Type B pancreatic cell (in vitro differentiated cells): ENCODE measurements at places on chromosomes 7 and 10.

- no peak for DNase-seq
Measured at GRCh38 chr7:95584769-95585425, 11.4 kb downstream of the PDK4 start.

- no peak for DNase-seq
Measured at GRCh38 chr7:66779669-66780409, 39.3 kb downstream of the RABGEF1 start.

DNA sequence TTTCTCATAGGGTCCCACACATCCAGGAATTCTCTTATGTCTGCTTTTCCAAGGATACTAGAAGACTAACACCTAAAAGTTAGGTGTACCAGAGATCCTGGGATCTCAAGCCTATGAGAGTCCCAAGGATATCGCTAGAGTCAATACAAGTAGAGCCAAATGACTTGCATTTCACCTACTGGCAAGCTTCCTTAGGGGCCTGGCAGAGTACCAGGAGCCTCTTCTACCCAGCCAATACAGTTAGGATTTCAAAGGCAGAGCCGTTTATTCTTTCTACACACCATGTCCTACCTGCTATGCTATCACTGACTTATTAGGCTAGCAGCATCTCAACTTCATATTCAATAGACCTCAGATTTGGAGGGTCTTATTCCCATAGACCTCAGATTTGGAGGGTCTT, 53.5 kb upstream of the UNC5B start:
- no peak for DNase-seq

DNA sequence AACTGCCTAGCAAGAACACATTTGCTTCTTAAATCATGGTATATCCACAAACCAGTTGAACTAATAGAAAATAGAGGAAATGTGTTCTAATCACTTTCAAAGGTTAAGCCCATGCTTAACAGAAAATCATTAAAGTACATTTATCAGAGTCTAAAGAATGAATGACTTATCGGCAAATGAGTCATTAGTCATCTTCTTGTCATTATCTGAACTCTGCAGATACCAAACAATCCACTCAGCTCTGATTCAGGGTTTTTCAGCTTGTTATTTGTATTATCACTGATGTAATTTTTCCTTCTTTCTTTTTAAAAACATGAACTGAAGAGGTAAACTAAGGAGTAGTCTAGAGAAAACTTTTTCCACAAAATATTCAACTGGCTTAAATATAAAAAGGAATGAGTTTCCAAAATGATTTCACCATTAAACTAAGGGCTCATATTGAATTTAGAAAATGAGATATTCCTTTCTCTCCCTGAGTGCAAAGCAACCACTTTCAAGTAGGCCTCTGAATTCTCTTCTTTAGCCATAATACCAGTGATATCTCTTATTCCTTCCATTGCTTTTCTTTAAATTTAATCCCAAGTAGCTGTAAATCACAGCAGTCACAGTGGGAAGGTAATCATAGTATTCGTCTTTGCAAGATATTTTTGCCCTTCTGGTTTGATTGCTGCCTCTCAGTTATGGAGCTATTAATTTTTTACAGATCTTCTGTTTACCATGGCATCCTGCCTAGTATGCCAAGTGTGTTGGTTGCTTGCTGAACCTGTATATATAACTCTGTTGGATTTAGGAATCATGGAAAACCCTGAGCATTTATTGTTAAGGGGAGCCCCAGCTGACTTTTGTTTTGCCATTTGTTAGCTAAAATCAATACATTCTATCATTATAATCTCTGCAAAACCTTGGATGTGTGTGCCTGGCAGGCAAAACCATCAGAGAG, 125.1 kb downstream of the THSD7A start:
- no peak for DNase-seq

DNA sequence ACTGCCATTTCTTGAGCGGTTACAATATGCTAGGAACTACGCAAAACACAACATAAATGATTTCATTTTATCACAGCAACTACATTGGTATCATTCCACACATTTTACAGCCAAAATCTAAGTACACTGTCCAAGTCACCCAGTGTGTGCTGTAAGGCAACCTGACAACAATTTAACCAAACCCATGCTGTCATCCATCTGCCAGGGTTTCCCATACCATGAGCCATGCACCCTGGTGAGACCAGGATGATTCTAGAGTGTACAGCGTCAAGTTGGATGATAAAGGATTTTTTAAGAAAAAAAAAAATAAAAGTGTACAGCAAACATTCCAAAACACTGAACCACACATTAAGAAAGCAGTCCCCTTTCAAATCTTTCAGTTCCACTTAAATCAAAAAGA, 52.9 kb downstream of the PIK3AP1 start:
- DNase-seq, result no peak

DNA sequence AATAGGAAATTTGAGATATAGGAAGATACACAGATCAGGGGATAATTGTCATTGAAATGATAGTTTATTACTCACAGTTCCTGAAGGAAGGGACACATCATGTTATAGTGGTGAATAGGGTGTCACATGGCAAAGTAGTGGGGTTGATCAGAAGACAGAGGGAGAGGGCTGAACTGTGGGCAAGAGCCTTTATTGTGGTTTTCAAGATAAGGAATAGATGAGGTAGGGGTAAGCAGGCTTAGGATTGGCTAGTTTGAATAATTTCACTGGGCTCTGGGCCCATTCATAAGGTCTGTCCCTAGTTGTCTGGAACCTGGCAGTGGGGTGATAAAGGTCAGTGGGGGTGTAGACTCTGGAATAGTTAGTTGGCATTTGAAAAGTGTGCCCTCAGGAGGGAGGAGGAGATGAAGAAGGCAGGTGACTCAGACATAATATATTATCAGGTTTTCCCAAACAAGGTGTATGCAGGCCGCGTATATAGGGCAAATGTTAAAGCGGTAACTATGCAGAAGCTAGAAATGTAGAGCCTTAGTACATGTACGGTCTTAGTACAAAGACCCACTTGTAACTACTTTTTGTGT, 18.5 kb downstream of the FGL2 start:
- no peak for DNase-seq

DNA sequence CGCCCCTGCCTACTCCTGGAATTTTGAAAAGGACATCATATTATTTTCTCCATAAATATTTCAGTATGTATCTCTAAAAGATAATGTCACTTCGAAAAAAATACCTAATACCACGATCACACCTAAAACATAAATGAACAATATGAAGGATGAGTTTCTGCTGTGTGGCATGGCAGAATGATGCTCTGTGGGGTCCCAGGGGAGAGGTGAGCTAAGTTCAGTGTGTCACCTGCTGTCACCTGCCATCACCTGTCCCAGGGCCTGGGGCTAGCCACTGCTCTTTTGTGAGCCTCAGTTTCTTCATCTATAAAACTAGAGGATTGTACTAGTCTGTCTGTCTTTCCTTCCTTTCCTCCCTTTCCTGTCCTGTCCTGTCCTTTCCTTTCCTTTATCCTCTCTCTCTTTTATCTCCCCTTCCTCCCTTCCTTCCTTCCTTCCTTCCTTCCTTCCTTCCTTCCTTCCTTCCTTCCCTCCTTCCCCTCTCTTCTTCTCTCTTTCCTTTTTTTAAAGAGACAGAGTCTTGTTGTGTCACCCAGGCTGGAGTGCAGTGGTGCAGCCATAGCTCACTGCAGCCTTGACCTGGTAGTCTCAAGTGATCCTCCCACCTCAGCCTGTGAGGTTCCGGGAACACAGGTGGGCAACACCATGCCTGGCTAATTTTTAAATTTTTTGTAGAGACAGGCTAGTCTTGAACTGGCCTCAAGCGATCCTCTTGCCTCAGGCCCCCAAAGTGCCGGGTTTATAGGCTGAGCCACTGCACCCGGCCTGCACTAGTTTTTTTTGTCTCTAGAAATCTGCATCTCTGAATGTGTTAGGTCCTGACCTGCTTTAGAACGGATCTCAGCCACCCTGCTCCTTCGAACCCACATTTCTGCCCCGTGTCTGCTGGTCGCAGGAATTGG, 43.1 kb downstream of the CUX1 start:
- no peak for DNase-seq

- no peak for DNase-seq
Measured at GRCh38 chr7:128804484-128804883, 12.7 kb downstream of the CCDC136 start.
